ENCODE measurements at places on chromosomes 1 and 21.

DNA sequence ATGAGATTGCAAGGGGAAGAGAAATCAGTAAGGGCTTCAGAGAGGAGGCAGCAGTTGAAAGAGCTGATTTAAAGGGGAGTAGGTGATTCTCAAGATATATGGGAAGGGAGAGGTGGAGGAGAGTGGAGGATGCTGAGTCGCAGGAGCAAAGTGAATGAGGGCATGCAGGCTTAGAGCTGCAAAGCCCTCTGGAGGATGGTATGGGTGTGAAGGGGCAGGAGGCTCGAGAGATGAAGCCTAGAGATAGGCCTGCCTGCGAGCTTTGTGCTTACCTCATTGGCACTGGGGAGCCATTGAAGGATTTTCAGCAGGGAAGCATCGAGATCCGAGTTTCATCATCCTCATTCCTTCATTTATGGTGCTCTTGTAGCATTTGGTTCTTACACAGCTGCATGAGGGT, 15.8 kb upstream of the SH2D2A start:
- DNase-seq = no peak

DNA sequence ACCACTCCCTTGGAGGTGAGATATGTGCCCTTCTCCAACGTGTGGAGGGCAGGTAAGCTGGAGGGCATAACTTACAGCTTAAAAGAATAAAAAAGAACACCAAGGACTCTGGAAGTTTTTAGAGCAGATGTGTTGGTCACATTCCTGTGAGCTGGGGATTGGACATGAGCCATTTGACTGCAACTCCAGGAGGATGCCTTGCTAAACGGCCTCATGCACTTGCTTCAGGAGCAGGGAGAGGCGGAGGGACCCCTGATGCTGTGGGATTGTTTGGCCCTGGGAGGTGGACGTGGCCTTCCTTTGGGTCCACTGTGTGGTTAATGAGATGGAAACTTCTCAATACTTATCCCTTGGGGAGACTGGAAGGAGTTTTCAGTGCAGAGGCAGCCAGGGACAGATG, 185.6 kb downstream of the RHOU start:
- DNase-seq = peak; percentile 21

DNA sequence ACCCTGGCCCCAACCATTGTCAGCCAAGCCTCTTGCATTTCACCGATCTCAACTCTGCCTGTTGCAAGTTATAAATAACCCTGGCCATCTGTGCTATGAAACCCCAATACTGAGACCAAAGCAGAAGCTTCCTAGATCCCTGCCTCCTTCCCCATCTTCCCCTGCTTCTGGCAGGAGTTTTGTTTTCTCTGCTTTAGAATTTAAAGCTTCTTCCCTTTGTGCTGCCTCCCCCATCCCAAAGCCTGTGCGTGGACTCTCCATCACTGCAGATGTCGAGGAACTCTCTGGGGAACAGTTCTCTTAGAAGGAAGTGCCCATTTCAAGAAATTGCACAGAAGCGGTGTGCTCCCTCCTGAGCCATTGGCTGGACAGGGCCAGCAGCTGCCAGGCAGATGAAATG, 17.4 kb upstream of the MYOG start:
- DNase-seq = peak; percentile 31

DNA sequence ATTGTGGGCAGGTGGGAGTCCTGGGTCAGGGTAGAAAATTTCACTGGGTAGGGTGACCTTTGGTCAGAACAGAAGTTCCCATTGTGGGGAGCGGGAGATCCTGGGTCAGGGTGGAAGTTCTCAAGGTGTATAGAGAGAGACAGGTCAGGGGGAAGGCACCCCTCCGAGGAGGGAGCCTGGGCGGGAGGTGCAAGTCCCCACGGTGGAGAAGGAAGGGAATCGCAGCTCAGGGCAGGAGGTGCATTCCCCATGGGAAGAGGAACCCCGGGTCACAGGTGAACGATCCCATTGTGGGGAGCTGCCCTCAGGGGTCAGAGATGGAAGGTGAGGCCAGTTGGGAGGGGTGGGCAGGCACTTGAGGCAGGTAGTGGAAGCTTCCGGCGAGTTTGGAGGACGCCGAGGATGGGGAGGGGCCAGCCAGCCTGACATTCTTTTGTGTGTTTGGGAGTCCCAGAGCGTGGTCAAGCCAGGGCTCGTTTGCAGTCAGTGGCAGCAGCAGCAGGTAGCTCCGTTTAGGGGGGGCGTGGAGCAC, 637 bp downstream of the LYPLA2 start:
- DNase-seq = no peak

Measured in AG10803 (cell line).